ENCODE measurements at places on chromosomes 5 and 9. TPM values are rescaled to one million over a fixed set of nuclear protein-coding genes. Genes with fewer than 3 reads are reported as not detected.

- no peak for DNase-seq
Observed at GRCh38 chr9:86974421-86974820, 27.1 kb upstream of the GAS1 start.

DNA sequence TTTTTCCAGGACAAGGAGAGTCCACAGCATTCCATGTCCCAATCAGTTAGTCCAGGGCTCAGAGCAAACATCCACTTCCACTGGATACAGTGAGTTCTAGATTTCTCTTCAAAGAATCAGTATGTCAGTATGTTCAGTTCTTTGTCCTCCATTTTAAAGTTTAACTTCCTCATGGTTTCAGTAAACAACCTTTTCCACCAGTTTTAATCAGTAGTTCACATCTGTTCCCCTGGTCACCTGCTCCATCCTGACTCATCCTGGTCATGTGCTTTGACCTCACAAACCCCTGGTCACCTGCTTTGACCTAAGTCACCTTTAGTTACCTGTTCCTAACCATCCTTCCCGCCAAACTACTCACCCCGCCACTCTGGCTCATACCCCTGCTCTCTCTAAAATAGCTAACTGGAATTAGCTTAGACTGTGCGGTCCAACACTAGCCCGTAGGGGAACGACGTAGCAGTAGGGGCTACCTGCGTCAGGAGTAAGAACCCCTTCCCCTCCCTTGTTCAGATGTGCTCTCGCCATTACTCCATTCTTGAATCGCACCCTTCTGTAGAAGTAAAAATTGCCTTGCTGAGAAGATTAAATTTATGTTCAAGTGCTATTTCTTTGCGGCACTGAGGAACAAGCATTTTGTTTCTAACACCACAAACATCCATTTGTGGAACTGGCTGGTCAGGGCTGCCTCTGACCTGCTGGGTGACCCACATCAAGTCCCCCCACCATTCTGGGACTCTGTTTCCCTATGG, 5.5 kb downstream of the ENG start:
- no peak for DNase-seq

GRCh38 chr5:97544240-97544639, 361.2 kb upstream of the RIOK2 start:
- peak; percentile 38 for DNase-seq

GRCh38 chr9:17614903-17615302, 36.0 kb downstream of the SH3GL2 start:
- no peak for DNase-seq

- no peak for DNase-seq
Observed at GRCh38 chr5:97006454-97007060, 70.7 kb downstream of the LNPEP start.

- no peak for DNase-seq
Observed at GRCh38 chr9:115357821-115358220, 239.9 kb upstream of the TNC start.

DNA sequence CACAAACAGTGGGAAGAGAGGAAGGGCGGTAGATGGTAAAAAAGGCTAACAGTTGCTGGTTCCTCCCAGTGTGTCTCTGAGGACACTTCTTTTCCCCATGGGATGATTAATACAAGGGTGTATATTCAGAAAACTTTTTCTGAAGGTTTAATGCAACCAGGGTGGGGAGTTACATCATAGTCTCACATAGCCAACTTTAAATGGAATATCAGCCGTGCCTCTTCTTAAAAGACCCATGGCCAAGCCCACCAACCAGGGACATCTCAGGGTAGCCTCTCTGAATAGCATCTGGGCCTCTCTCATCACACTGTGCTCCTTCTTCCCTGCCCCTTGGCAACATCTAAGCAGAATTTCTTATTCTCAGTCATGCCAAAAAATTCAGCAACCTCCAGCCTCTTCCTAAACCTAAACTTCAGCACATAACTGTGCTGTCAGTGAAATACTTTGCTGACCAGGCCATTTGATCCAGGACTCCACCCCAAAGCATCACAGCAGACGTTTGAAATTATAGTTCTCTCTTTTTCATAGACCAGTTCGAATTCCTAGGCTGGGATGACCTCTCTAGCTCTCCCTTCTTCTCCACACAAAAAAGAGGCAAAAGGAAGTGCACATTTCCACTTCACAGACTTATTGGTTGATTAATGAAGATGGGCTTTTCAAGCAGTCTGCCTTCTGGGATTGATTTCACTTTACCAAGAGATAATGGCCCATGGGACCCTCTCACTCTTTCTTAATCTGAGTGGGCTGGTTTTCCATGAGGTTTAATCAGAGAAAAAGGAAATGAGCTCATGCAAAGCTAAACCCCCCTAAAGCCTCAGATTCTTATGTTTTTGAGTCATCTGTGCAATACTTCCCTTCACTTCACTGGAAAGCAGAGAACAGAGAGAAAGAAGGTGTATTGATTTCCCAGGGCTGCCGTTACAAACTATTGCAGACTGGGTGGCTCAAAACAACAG, 85.1 kb upstream of the RAI14 start:
- peak; percentile 86 for DNase-seq

- DNase-seq: no peak
Observed at GRCh38 chr5:3340471-3340870, 255.2 kb upstream of the IRX1 start.

GRCh38 chr9:126207256-126207655, 119.4 kb upstream of the MVB12B start:
- DNase-seq: no peak

GRCh38 chr9:133119846-133120500, 1.1 kb downstream of the RALGDS start:
- DNase-seq: no peak

DNA sequence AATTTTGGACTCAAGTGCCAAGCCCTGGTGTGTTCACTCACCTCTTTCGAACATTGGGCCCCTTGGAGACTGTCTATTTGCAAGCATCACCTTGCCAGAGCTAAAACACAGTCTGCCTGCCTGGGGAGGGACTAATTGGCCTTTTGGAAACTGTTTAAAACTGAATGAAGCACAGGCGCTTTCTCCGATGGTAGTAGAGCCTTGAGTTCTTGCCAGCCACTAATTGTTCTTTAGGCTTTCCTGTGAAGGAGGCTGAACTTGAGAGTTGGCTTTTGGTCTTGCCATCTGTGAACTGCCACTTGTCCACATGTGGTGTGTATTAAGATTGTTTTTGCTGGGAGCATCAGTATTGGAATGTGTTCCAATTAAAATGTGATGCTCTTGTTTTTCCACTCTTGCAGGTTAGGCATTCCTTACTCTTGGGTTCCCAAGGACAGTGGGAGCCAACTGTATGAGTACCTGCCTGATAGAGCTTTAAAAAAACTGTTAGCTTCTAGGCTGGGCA, 26.0 kb downstream of the GARNL3 start:
- no peak for DNase-seq

DNA sequence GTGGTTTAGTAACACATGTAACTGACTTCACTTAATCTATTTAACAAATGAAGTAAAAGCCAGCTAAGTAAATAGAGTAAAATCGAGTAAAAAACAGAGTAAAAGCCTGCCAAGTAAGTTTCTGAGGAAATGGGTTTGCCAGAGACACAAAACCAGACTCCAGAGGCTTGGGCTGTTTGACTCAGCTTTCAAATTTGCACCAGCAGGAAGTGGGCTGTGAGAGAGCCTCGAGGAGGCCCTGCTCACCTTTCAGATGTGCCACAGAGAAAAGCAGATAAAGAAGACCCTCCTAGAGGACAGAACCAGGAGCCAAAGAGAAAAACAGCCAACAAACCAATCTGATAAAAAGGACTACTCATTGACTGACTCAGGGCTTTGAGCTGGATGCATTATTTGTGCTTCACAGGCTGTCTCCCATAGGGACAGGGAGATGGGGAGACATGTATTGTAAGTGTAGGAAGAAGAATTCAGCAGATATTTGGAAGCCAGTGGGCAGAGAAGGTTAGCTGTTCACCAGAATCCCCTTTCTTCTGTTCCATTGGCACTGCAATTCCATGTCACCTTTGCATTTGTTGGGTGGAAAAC, 14.4 kb upstream of the AMACR start:
- peak; percentile 54 for DNase-seq

DNA sequence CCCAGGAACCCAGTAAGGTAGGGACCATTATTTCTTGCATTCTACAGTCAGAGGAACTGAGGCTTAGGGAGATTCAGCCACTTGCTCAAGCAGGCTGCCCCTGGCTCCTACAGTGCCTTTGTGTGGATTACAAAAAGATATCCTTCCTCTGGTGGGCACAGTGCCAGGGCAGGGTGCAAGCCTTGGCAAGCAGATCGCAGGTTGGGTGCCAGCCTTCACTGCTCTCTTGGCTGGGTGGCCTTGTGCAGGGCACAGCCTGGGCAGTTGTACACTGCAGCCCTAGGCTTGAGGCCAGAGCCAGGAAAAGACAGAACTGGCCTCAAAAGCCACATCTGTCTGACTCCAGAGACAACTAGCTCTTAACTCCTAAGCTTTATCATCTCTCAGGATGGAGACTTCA, 15.0 kb downstream of the DOCK2 start:
- no peak for DNase-seq

GRCh38 chr5:84861306-84861705, 476.6 kb upstream of the EDIL3 start:
- no peak for DNase-seq

DNA sequence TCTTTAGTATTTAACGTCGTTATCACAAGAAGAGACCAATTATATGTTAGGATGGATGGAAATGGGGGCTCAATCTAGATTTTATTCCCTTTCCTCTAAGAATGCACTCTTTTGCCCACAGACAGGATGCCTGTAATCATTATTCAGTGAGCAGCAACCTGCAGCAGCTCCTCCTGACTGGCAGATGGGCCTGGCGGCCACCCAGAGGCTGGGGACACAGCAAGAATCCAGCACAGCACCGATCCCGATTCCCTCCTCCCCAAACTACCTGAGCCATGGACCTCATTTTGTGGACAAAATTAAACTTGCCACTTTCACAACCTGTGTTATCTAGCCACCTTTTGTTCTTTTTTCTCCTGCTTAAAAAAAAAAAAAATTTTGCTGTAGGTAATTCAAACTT, 101.0 kb downstream of the USP20 start:
- no peak for DNase-seq

DNA sequence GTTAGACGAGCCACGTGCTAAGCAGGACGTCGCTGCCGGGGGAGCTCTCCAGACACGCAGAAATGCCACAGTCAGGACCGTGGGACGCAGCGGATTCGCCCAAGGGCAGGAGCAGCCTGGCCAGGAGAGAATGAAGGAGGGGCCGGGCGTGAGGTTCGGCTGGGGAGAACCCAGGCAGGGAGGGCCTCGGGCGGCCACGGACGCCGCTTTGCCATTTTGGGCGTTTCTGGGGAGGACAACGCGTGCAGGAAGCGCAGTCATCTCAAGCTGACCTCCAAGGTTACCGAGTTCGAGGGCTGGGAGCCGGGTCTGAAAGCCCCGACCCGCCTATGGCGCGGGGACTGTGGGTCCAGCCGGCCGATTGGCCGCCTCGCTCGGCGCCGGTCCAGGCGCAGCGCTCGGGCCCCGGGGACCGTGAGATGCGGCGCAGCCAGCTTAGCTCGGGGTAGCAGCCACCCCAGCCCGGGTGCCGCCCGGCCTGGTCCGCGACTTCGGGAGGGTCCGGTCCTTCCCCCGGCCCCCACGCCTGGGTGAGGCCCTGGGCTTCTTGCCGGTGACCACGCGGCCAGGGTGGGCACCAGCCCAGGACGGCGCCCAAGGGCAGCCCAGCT, 760 bp upstream of the MAN1B1 start:
- DNase-seq: peak; percentile 71

GRCh38 chr9:74125941-74126340, 371.2 kb upstream of the RORB start:
- no peak for DNase-seq

OMD gene
- 5.7 TPM for polyA plus RNA-seq

PCDHGA2 gene
- 2.9 TPM for polyA plus RNA-seq

STX17 gene
- polyA plus RNA-seq: 11.4 TPM

GCNT4 gene
- polyA plus RNA-seq: 0.14 TPM

BNC2 gene
- polyA plus RNA-seq: 6.6 TPM

NMUR2 gene
- polyA plus RNA-seq: 0.71 TPM

TLX3 gene
- not detected for polyA plus RNA-seq
